ENCODE measurements at places on chromosomes 6 and 20.

DNA sequence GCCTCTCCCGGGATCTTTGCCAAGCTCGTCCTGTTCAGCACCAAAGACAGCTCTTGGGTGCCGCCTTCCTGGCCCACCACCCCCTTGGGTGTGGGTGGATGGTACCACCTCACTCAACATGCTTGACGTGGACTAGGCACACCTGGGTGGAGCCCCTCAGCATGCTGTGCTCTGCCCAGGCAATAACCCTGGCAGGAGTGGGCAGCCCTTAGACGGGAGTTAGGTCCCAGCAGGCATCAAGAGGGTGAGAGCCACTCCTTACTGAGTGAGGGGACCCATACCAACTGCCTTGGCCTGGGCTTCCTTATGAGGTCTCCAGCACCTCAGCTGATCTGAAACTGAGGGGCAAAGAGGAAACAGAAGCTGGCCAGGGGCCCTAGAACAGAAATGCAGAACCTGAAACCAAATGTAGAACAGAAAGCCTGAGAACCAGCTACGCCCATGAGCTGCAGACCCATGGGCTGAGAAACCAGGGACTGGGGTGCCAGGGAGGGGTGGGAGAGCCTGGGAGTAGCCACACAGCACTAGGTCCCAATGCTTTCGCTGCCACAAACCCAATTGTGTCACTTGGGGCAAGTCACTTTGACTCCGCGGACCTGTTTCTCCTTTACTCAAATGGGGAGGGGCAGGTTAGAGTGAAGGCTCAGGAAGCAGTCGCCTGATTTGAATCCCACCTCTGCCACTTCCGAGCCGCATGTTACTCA lies 2.0 kb downstream of the FGD2 start:
- no peak for DNase-seq

GRCh38 chr6:73180763-73181619 lies 44.3 kb downstream of the KHDC1L start:
- peak; percentile 62 for DNase-seq

DNA sequence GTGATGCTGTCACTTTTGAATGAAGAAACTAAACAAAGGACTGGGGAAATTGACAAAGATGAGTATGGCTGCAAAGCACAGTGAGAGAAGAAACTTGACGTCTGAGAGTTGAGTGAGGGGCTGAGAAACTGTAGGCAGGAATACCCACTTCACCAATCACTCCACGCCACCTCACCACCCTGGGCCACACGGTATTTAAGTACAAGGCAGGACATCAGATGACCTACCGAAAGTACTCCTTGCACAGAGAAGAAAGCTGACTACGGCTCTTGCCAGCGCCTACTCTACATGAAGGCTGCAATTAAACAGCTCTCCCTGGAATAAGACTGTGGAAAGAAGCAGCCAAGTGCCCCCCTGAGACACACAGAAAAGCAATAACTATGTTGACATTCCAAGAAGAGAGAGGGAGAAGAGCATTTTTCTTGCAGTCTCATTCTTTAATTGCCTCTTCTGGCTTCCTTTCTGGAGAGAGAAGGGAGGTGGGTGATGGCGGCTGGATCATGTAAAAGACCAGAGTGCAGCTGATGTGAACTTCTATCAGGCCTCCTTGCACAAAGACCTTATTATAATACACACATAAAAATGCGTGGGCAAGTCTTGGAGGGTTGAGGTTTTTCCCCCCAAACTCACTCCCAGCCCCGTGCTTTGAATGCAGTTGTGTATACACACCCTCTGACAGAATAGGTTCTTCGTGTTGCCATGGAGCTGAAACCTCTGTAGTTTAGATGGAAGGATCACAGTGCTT lies 44.6 kb downstream of the HIVEP2 start:
- DNase-seq = no peak

GRCh38 chr6:54108271-54108670 lies 3.0 kb upstream of the MLIP start:
- DNase-seq = no peak

DNA sequence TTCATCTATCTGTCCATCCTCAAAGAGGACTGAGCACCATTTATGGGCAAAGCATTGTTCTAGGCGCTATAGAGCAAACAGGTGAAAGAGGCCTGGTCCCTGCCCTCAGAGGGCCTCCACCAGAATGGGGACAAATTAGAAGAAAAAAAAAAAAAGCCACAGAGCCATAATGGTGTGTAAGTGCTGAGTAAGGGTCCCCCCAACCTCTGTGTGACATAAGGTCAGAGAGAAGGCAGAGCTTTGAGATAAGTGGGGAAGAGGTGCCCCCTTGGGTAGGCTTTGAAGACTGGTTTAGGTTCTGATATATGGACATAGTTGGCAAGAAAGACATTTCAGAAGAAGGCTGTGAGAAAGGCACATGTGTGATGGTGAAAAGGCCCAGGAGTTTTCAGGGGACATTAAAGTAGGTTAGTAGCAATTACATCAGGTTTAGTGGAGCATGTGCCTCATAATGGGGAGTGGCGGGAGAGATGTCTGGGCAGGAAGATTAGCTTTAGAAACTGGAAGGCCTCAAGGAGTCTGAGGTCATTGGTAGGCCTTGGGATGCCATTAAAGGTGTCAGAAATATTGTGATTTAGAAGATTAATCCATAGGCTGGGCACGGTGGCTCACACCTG lies 15.3 kb upstream of the ZBTB9 start:
- no peak for DNase-seq

DNA sequence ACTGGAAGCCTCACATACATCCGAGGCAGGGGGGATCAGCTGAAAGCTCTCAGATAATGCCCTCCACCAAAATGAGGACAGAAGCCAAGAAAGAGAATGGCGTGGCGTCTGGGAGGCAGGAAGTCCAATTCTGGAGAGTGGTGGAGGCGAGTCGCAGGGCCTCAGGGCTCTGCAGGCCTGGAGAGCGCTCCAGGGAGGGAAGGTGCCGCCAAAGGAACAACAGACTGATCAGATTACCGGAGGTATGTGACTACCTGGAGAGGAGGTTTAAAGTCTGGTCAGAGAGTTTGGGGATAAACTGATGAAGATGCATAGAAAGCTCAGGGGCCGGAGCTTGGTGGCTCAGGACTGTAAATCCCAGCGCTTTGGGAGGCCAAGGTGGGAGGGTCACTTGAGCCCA lies 11.2 kb upstream of the IP6K3 start:
- DNase-seq = no peak
